ENCODE measurements at places on chromosomes 13 and 19.

DNA sequence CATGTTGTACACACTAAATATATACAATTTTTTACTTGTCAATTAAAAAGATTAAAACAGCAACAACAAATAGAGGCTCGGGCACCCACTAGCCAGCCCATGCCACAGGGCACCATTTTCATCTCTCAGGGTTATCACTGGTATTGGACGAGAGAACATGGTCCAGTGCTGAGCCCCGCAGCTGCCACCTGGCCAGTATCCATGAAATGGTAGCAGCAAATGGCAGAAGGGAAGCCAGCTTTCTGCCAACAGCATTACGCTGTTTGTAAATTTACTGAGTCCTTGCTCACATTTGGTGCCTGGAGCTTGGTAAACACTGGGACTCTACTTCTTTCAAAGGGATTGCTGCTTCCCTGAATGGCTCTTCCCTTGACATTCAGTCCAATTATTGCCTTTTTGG, 87.9 kb upstream of the WASF3 start:
- no peak for DNase-seq

GRCh38 chr13:23851106-23851505, 38.1 kb downstream of the MIPEP start:
- no peak for DNase-seq

DNA sequence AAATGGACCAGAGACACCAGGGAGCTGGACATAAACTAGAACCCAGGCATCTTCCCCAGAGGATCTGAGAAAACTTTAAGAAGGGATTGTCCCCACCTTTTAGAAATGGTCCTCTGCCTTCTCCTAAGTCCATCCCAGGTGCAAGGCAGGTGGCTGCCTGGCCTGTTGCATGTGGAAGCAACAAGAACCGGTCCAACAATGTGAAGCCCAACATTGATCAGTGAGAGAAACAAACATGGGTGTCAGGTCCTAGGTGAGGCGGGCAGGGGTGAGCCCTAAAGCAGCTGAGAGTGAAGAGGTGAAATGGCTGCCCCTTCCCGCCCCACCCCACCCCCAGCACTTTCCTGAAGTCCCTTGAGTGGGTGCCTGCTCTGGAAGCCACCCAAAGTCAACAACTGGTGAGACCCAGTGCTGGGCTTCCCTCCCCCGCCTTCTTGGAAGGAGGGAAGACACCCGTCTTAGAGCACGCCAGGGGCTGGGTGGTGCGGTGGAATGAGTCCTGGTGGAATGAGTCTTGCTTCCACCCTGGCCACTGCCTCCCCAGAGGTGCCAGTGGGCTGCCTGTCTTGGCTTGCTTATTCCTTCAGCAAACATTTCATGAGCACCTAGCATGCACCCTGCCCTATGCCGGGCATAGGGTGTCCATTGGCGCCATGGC, 1.7 kb downstream of the AP1M1 start:
- DNase-seq = no peak

DNA sequence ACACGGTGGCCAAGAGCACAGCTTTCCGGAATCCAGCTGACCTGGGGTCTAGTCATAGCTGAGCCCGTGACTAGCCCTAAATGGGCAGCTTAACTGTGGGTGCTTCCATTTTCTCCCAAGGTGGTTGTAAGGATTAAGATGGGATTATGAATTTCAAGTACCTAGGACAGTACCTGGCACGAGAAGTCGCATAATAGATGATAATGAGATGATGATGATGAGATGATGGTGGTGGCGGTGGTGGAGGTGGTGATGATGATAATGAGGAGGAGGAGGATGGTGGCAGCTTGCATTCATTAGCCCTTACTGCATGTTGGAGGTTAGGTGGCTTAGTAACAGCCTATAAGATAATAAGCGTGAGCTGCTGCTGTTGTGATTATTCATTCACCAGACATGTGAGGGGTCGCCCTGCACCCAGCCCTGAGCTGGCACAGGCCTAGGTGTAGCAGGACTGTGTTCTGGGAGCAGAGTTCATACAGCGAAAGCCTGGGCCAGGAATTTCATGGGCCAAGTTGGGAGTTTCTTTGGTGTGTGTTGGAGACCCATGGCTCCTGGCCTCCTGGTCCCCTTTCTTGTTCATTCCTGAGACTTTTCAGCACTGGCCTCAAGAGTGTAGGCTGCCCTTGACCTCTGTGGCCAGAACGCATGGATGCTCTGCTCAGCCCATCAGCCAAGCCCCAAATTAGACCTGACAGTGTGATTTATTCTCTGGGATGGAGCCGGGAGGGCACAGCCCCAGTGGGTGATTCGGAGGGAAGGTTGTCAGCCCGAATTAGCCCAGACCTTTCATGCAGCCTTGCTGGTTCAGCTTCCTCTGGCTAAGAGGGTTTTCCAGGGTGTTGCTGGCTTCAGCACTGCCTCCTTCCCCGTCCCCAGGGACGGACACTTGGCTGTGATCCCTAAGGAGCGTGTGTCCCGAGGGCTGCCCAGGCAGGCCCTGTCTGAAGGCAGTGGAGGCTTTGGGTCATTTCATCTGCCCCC, 128.8 kb downstream of the SIPA1L3 start:
- DNase-seq = peak; percentile 37

- no peak for DNase-seq
These were observed 23.0 kb upstream of the PSG2 start for GRCh38 chr19:43105496-43105895.

DNA sequence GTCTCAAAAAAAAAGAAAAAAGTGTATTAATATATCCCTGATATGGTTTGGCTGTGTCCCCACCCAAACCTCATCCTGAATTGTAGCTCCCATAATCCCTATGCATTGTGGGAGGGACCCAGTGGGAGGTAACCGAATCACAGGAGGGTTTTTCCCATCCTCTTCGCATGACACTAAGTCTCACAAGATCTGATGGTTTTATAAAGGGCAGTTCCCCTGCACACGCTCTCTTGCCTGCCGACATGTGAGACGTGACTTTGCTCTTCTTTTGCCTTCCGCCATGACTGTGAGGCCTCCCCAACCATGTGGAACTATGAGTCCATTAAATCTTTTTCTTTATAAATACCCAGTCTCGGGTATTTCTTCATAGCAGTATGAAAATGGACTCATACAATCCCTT, 17.7 kb downstream of the STK24 start:
- DNase-seq = no peak

GRCh38 chr19:29884466-29884865, 57.6 kb upstream of the URI1 start:
- no peak for DNase-seq

- DNase-seq = no peak
These were observed 21.7 kb downstream of the PRKCSH start for GRCh38 chr19:11457115-11457514.

- DNase-seq = no peak
These were observed 13.2 kb upstream of the SPART start for GRCh38 chr13:36359301-36359950.

DNA sequence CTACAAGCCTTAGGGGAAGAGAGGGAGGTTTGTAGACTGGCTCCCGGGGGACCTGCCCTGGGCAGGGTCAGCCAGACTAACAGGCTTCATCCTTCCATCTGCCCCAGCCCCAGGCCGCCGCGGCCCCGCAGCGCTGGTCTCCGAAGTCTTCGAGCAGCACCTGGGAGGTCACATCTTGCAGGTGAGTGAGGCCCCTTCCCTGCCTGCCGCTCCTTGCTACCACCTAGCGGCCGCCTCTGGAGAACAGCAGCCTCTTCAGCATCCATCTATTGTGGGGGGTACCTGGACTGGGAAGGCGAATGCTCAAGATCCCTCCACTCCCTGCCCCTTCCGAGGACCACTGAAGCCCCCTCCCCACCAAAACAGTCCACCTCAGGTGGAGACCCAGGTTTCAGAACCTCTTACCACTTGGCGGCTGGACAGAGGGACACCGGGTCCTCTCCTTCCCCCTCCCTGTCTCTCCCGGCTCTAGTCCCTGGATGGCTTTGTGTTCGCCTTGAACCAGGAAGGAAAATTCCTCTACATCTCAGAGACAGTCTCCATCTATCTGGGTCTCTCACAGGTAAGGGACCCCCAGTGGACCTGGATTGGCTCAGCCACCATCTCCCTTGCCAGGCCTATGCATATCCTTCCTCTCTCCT, 12.7 kb downstream of the NPAS1 start:
- no peak for DNase-seq

- DNase-seq = no peak
These were observed 1.3 kb downstream of the SNRPA start for GRCh38 chr19:40752257-40752781.

- no peak for DNase-seq
These were observed 12.5 kb downstream of the PTPRH start for GRCh38 chr19:55196803-55197202.

DNA sequence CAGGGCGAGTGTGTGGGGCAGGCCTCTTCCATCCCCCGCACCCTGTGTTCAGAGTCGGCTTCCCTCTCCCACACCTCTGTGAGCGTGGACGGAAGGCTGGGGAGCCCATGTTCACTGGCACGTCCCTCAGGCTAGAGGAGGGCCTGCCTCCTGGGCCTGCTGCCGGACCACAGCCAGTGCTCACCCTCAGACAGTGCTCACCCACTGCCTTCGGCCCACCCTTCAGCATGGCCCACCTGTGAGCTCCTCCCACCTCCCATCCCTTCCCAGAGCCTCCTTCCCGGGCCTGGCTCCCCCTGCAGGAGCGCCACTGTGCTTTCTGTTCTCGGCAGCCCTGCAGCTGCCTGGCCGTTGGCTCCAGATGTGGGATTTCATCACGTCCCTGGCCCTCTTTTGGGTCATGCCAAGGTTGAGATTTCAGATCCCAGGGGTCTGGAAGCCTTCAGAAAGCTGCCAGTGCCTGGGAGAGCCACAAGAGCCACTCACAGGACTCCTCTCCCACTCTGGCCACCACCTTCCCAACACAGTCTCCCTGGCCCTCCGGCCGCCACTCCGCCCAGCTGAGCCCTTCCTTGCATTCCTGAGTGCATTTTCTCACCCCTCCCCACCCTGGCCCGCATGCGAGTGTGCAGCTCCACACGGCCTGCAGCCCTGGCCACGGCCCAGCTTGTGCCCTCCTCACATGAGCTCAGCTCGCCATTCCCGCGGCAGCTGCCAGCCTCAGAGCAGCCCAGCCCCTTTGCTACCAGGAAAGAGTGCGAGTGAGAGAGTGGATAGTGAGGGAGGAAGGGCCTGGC, 25.3 kb downstream of the CAPN12 start:
- DNase-seq = no peak

GRCh38 chr13:83827338-83827737, 54.9 kb downstream of the SLITRK1 start:
- DNase-seq = no peak

GRCh38 chr19:48900477-48901406, 630 bp downstream of the NUCB1 start:
- no peak for DNase-seq

DNA sequence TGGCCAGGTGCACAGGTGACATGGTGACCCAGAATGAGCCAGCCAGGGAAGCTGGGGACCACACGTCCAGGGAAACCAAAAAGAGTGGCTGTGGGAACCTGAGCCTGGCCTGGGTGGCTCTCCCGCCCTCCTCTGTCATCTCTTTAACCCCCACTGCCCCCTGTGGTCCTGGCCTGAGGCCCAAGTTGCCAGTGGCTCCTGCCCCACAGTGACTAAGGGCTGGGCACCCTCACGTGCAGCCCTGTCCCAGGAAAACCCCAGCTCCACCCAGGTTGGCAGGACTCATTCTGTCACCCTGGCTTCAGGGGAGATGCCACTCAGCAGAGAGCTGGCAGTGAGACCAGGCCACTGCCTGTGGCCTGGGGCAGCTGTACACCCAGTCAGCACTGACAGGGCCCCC, 30.6 kb upstream of the ISYNA1 start:
- no peak for DNase-seq

DNA sequence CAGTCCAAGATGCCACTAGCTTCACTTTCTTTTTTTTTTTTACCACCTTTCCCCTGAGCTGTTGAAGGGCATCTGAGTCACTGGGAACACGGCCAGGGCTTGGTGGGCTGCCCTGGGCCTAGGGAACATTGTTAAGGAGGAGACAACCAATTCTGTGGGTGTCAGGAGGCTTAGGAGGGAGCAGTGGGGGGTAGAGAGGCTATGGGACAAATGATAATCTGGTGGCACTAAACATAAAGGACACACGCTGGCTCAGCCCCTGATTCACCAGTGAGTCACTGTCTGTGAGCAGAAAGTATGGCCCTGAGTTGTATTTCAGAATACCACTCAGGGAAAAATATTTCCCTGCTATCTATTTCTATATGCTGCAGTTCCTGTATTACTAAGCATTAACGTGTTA, 207.8 kb downstream of the DCLK1 start:
- DNase-seq = peak; percentile 30

DNA sequence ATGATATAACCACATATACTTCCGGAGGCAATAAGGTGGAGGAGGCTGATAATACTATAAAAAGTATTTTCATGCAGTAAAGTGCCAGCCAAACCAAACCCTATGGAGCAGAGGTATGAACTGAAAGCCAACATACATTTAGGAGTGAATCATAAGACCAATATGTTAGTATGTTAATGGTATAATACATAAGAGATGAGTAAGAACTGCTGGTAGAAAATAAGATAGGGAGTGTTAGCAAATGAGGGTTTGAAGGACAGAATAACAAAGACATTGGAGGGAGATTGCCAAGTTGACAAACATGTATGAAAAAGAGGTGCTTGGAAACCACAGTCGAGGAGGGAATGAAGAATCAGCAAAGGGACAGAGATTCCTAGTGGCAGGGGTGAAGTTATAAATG, 10.8 kb downstream of the ENOX1 start:
- no peak for DNase-seq

- no peak for DNase-seq
These were observed 380.8 kb downstream of the LMO7 start for GRCh38 chr13:76016799-76017400.

GRCh38 chr13:46716821-46717220, 80.1 kb downstream of the ESD start:
- DNase-seq = no peak

DNA sequence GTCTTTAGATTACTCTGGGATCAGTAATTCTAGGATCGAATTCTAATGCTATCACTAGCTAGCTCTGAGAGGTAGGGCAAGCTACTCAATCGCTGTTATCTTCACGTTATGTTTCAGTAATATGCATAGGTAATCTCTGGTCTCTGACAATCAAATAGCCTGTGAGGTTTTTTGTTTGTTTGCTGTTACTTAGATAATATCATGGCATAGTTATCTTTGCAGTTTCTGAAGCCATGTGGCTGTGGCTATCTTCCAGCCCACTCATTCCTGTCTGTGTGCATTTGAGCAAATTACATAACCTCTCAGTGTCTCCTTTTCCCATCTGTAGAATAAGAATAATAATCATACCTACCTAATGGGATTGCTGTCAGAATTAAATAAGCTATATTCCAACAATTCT, 330.2 kb downstream of the PCDH9 start:
- no peak for DNase-seq

- DNase-seq = no peak
These were observed 289.5 kb downstream of the SHISA2 start for GRCh38 chr13:25762281-25762680.

GRCh38 chr13:32040689-32041088, 9.1 kb downstream of the FRY start:
- DNase-seq = no peak
